Vagina (tissue), 2 donors: ENCODE measurements at places on chromosomes 12 and 14.

GRCh38 chr12:4293966-4294505, 20.5 kb downstream of the CCND2 start:
- no peak for DNase-seq

DNA sequence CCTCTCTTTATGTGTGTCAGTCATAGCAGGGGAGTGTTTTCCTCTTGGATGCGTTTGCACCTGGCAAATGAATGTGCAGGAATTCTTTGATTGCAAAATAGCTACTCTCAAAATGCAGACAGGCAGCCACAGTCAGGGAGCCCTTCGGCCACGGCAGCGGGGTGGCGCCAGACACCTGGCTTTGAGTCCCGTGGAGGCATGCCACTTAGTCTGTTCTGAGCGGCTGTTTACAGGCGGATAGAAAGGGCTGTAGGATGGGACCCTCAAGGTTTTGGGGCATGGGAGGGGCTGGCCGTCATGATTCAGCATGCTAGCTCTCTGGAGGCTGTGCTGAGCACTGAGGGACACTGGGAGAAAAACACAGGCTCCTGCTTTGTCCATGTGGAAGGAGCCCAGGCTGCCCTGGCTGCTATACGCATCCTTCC, 117.1 kb downstream of the SLC25A47 start:
- no peak for DNase-seq

DNA sequence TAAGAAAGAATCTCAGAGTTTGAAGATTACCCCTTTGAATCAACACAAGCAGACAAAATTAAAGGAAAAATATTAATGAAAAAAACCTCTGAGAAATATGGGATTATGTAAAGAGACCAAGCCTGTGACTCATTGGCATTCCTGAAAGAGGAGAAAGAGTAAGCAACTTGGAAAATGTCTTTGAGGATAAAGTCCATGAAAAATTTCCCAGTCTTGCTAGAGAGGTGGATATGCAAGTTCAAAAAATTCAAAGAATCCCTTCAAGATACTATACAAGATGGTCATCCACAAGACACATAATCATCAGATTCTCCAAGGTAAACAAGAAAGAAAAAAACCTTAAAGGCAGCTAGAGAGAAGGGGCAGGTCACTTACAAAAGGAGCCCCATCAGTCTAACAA, 13.3 kb downstream of the SLCO1B1 start:
- DNase-seq = no peak

DNA sequence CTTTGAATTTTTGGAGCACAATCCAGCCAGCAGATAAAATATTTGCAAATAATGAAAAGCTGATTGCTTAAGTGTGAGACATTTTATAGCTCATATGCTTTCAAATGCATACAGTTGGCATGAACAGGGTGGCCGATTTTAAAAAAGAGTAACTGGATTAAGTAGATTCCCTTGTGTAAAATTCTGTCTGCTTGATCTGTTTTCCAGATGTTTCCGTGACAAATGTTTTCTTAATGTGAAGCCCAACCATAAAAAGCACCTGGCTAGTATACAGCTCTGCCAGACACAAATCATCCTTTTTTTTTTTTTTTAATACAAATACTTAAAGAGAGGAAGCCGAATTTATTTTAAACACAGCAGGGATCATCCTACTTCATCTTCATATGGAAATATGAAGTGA, 440.7 kb downstream of the CCER1 start:
- DNase-seq = no peak

- DNase-seq = no peak
These were observed 10.2 kb downstream of the KCNH3 start for GRCh38 chr12:49548822-49549648.

DNA sequence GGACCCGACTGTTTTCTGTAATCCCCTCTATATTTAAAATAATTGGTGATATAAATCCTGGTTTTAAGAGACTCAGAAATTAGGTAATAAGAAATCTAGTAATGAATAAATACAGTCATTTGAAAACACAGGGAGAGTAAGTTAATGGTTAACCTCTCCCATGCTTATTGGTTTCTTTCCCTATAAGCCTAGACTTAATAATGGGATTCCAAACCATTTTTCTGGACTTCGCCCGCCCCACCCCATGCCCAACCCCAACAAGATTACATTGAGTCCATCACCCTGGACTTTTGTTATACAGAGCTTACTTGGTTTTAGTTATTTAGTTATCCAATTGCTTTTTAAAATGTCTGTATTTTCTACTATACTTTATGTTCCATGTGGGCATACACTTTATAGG, 98.7 kb downstream of the WIF1 start:
- no peak for DNase-seq

DNA sequence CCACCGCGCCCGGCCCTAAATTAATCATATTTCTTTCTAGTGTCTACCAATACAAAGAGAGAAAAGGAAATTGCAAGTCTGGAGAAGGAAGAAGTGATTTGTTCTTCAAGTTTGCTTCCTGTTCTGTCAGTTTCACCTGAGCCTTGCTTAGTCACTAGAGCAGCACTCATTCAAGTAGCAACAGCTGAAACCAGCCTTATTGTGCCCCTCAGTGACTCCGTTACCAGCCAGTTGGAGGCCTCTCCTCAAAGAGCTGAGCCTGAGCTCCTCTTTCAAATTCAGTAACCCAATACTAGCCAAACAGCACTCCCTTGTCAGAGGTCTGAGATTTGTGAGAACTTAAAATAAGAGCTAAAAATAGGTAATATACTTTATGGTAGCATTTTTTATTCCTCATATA, 17.4 kb downstream of the PAWR start:
- no peak for DNase-seq

DNA sequence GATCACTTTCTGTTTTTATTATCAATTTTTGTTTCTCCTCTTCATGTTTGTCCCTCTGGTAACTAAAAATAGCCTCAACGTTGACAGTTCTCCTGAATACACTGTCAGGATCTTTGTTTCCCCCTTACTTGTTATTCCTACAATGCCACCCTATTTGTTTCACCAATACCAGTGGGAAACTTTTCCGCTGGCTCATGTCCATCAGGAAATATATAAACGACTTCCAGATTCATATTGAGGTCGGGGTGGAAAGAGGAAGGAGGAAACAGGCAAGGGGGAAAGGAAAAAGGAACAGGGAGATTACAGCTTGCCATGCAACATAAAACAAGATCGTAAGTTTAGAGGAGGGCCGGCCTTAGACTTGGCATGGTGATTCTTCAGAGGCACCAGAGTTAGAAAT, 61.7 kb downstream of the BTBD7 start:
- DNase-seq = no peak

DNA sequence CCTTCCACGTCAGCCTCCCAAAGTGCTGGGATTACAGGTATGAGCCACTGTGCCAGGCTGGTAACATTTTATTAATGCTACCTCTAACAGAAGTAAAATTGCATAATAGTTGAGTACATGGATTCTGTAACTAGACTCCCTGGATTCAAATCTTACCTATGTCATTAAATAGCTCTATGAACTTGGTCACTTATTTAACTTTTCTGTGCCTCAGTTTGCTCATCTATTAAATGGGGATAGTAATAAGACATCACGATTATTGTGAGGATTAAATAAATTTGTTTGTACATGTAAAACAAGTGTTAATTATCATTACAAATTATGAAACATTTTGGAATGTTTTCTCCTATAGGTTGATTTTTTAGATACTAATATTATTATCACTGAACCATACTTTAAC, 6.7 kb downstream of the ACTR6 start:
- DNase-seq = no peak

GRCh38 chr14:25079311-25079710, 29.4 kb upstream of the STXBP6 start:
- no peak for DNase-seq

GRCh38 chr14:58439476-58439875, 12.0 kb downstream of the KIAA0586 start:
- DNase-seq = no peak

GRCh38 chr12:41700940-41701339, 443.7 kb downstream of the GXYLT1 start:
- DNase-seq = no peak

GRCh38 chr12:116043659-116044535, 233.6 kb downstream of the MED13L start:
- no peak for DNase-seq

- DNase-seq = no peak
These were observed 986 bp upstream of the NTF3 start for GRCh38 chr12:5430641-5431603.

DNA sequence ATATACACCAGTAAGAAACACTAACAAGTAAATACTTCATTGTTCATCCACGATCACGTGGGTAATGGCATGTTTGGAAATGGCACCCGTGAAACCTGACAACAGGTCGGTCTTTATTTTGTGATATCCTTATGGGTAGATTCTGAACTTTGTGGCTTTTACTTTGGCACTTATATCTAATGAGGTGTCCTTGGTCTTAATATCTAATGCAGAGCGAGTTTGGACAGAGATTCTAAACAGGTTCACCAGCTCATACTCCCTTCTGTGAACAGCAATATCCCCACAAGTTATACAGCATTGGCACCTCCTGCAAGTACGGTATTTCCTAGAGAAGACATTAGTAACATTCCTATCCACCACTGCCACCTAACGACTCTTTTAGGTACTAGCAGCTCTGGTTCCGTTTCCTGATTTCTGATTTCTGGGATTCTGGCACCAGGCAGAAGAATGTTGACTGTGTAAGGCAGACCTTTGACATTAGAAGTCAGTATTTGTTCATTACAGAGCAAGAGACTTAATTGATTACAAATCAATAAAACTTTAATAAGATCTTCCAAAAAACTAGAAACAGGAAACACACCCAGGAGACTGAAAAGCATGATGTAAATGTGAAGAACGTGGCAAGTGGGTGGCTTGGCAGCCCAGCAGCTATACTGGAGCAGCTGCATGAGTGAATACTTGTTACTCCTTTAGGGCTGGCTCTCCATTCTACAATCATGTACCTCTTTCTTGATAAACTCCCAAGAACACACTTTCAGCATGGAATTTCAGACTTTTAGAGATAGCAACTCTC, 2.5 kb downstream of the ANG start:
- no peak for DNase-seq

DNA sequence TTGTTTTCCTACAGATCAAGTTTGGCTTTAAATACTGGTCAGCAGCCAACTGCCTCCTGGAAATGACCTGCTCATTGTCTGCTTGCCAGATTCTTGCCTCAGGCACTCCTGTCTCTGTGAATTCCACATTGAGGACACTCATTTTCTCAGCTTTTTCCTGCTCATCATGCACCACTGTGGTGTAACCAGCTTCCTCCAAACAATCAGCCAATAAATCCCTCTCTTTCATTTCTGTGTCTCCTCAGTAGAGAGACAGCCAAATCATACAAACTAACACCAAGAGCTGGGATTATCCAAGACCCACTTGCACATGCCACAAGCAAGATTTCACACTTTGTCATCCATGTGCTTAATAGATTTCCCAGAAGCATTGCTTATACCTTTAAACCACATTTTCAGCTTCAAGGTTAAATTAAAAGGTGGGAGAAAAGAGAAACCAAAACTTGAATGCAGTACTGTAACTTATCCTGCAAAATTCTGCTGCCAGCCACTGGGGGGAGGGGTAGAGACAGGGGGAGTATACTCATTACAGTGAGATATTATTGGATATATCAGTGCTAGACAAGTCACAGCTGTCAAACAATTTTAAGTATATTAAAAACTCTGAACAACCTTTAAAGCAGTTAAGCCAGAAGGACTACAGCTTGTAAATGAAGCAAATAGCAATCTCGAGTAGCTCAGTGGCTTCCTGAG, 105.0 kb downstream of the PPP2R5E start:
- DNase-seq = no peak

- no peak for DNase-seq
These were observed 33.6 kb downstream of the SSH1 start for GRCh38 chr12:108823804-108824203.

GRCh38 chr14:70709726-70710382, 68.1 kb downstream of the TTC9 start:
- no peak for DNase-seq

GRCh38 chr14:102586420-102587104, 5.9 kb upstream of the RCOR1 start:
- DNase-seq = no peak

DNA sequence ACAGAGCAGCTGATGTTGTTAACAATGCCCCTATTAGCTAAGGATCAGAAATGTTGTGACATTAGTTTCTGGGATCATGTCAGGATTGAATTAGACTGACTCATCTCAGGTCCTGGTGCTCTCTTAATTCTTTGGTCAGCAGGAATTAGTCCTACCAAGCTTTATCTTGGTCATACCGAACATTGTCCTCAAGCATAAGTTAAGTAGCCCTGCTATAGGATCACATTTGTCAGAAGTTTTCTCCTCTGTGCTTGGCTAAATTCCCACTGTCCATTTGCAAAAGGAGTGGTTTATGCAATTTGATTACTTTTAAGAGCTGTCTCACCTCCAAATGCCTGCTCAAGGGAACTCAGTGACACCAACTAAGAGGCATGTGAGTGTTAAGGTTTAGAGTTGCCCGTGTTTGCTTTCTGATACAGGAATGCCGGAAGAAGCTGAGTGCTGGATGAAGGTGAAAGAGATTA, 48.4 kb upstream of the IFNG-AS1 start:
- DNase-seq = no peak

DNA sequence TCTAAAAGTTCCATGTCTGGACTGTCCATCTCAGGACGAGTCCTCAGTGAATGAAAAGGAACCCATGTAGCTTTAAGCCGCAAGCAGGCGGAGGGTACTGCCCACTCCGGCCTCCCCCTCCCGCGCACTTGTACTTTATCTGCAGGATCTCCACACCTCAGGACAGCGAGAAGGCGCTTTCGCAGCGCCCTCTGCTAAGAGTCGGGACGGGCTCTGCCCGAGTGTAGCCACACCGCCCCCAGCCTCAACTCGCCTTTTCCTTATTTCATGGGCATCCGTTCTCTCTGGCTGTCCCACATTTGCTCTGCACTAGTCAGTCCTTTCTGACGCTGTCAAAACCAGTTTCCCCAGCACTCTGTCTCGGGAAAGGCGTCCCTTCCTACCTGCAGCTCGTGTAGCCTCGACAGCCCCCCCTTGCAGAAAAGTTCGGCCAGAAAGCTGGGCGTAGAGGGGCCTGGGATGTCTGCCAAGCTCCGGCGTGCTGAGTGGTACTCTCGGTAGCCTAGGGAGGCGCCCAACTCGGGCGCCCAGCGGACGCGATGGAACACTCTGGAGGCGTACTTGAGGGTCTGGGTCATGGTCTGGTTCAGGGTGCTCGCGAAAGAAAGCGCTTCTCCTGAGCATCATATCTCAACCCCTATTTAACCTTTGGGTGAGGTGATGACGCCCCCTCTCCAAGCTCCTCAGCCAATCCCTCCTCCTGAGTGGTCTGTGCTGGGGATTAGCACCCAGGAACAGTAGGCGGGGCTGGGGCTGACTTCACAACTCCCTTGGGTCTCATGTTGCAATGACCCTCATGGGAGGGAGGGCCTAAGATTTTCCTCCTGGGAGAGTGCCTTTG, at the start of gene CYP27B1:
CYP27B1 (minus strand) TSS at position 615 of the 841 bp plus-strand sequence; CDS start at position 578, 37 bp downstream.
- DNase-seq = no peak
